ENCODE measurements at places on chromosomes 1 and 21. TPM values are rescaled to one million over a fixed set of nuclear protein-coding genes. Genes with fewer than 3 reads are reported as not detected.

ABCD3 gene
- total RNA-seq: 168 TPM

LAX1 gene
- total RNA-seq: under 0.01 TPM

NBL1 gene
- total RNA-seq: 26.6 TPM

ESRRG gene
- 0.39 TPM for total RNA-seq

C4BPA gene
- not detected for total RNA-seq

BNIPL gene
- total RNA-seq: 157 TPM

PERM1 gene
- total RNA-seq: 0.39 TPM

HMCN1 gene
- 0.39 TPM for total RNA-seq

FALEC gene
- total RNA-seq: not detected

TGFB2 gene
- total RNA-seq: 2.4 TPM

PSRC1 gene
- total RNA-seq: 5.0 TPM

TMEM51 gene
- total RNA-seq: 6.3 TPM

AMPD1 gene
- not detected for total RNA-seq

Measured in placental epithelial cell (primary cell).